ENCODE measurements at places on chromosomes 3 and 15.

GRCh38 chr15:67826717-67827561 is 1.6 kb downstream of the SKOR1 start:
- no peak for DNase-seq

DNA sequence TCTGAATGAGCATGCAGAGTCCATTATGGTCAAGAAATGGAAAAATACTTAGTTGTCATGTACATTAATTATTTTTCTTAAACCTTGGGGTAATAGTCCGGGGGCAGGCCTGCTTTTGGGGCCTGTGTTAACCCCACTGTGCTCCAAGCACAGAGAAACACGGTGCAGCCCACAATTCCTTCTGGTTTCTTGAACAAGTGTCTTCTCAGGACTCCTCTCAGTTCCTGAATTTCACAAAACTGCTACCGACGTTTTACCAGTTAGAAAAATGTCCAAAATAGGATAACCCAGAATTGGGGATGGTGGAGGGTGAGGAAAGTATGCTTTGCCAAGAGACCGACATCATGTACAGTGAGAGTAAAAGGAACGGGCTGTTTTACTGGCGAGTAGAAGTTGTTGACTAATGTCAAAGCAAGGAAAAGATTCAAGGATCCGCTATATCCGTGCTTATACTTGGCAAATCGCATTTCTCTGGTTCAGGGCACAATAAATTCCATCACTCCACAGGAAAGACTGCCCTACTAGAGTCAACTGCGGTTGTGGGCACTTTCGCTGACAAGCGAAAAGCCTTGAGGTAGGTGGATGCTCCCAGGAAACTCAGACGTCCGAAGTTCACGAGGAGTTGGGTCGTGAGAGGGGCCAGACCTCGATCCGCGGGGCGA is 495 bp upstream of the NXPE3 start:
- no peak for DNase-seq

- DNase-seq = no peak
Measured at GRCh38 chr15:39833515-39833981, 50.9 kb upstream of the FSIP1 start.

- no peak for DNase-seq
Measured at GRCh38 chr3:133871368-133872090, 24.2 kb downstream of the RAB6B start.

- no peak for DNase-seq
Measured at GRCh38 chr3:124292329-124292728, 300.4 kb upstream of the ROPN1 start.

DNA sequence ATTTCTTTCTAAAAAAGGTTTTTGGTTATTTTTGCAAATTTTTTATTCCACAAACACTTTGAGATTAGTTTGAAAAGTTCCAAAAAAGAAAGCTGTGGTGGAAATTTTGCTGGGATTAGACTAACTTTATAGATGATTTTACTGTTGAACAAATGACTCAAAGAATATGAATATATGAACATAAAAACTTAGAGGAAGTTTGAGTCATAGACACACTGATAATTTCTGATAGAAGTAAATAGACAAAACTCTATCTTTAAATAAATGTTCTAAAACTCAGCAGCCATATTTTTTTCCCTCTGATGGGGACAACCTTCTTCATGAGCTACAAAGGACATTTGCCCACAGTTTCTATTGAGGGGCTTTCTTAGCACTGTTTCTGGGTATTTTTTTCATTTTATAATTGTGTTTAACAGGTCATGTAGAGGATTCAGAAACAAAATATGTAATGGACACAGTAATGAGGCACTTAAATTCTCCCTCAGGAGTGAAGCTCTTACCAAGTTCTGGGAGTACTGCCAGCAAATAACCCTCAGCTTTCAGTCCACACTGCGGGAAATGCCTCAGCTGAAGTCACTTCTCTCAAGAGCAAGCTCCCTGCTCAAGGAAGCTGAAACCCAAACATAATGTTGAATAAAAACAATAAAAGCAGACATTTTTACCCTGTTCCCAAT is 157.6 kb downstream of the NFKBIZ start:
- no peak for DNase-seq

GRCh38 chr15:83323296-83323711 is 38.8 kb upstream of the BNC1 start:
- no peak for DNase-seq

DNA sequence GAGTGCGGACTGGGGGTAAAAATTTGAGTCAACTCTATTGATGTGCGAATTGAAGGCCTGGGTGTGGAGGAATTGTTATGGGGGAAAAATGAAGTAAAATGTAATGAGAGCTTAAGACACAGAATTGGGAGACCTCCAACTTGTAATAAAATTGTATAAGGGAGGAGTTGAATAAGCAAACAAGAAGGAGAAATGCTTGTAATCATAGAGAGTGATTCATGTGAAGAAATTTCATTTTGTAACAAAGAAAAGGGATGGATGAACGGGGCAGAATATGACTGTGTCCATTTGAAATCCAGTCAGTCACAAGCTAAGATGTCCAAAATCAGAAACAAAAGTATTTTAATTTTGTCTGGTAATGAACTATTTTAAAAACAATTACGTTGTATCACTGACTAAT is 552.3 kb downstream of the NAALADL2 start:
- no peak for DNase-seq

- DNase-seq = no peak
Measured at GRCh38 chr15:36484038-36484778, 95.2 kb upstream of the CDIN1 start.

GRCh38 chr3:196654006-196654734 is 14.7 kb downstream of the NRROS start:
- DNase-seq = no peak

DNA sequence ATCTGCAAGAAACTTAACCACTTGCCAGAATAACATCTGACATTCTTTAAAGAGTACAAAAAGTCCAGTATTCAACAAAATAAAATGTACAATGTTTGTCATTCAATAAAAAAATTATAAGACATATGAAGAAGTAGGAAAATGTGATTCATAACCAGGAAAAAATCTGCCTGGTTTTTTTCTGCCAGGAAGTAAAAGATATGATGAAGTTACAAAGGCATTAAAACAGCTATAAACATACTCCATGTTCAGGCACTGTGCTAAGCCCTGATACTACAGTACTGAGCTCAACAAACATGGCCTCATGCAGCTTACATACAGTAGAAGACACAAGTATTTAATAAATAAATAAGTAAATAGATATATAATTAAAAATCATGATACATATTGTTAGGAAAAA is 178.4 kb upstream of the STT3B start:
- DNase-seq = no peak

DNA sequence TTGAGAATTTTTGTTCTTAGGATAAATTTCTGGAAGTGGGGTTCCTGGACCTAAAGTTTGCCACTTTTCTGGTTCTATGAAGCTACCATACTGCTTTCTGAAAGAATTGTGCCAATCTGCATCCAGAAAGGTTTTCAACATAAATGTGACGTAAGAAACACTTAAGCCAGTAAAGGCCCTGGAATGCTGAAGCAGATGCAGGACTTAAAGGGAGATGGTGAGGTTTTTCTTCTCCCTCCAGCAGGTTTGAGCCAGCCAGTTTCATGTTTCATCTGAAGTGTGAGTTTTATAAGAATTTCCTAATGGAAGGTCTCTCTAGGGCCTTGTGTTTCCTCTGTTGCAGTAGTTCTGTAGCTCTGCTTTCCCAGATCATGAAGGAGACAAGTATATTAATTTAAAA is 33.1 kb downstream of the ZNF592 start:
- DNase-seq = no peak

GRCh38 chr3:114864970-114865369 is 282.1 kb downstream of the ZBTB20 start:
- no peak for DNase-seq

GRCh38 chr3:151871639-151872468 is 1.6 kb upstream of the SUCNR1 start:
- no peak for DNase-seq

GRCh38 chr3:16200411-16200810 is 25.9 kb downstream of the GALNT15 start:
- DNase-seq = no peak

DNA sequence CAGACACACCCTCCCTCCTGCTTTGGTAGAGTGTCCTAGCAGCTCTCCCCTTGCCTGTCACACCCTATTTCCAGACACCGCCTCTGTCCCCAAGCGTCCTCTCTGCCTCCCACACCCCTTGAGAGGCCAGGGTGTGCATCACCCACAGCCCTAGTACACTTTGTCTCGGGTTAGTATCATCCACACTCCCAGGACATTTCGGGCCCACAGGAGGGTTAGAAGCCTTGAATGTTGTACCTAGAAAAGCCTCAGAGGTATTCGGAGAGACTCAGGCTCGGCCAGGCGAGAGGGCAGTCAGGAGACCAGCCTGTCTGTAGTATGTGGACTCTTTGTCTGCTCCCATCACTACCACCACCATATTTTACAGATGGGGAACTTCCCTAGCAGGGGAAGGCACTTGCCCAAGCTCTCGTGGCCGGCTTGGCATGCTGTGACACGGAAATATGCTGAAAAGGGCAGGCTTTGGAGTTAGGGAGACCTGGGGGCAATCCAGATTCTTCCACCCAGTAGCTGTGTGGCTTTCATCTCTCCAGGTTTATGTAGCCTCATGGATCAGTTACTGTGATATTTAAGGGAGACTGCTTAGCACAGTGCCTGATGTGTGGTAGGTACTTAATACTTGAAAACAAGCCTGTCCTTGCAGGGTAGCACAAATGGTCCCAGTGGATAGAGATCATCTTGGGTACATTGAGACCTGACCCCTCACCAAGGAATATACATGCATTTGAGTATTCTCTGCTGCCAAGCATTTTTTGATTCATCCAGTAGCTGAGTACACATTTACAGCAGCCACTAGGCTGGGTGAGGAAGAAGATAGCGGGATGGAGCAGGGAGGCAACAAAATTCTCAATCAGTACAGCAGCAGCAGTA is 1.4 kb downstream of the TMEM43 start:
- no peak for DNase-seq

- DNase-seq = no peak
Measured at GRCh38 chr3:50156549-50157493, 1.7 kb downstream of the SEMA3F start.

- no peak for DNase-seq
Measured at GRCh38 chr3:63251499-63251898, 26.6 kb upstream of the SYNPR start.

DNA sequence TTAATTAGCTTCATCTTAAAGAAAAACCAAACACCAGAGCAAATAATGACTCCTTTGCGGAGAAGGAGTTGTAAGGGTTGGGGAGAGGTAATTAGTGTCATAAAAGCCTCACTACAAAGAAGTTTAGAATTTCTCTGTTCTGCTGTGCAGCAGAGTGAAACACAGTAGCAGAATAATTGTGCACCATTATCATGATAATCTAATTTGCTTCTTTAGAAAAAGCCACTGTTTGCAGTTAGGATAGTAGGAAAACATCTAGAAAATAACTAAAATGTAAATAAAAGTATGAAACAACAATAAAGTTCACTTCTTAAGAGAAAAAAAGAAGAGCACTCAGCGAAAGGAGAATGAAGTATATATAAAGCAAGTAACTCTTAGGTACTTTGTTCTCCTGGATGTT is 5.5 kb downstream of the SHOX2 start:
- DNase-seq = no peak

GRCh38 chr3:147483578-147483977 is 74.4 kb downstream of the ZIC1 start:
- DNase-seq = no peak

GRCh38 chr3:145024700-145025099 is 1053.1 kb downstream of the DIPK2A start:
- DNase-seq = no peak

DNA sequence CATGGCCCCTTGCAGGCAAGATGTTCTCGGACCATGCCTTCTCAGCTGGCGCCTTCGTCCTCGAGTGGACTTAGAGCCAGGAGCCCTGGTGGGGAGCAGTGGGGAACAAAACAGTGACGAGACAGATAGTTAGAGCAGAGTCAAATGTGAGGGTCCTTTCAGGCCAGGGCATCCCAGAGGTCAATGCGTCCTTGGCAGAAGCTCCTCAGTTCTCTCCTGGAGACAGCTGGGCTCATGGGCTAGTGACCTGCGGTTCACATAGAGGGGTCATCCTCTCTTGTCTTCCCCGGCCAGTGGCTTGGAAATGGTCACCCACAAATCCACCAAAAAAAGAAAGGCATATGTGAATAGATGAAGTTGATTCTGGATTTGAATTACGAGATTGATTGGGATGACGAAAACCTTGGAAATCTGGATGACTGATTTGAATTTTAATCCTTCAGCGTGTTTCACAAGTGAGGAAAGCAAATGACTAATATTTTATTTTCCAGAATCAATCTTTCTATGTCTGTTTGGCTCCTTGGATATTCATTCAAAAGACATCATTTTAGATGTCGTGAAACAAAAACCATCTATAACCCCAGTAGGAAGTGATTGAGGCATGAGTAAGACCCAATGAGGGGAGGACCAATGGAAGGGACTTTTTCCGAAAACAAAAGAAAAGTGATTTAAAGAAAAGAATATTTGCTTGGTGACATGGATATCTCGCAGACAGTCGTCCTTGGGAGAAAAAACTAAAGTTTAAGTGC is 84.5 kb downstream of the ASB7 start:
- no peak for DNase-seq

GRCh38 chr3:71195492-71195891 is 388.0 kb downstream of the FOXP1 start:
- DNase-seq = no peak

DNA sequence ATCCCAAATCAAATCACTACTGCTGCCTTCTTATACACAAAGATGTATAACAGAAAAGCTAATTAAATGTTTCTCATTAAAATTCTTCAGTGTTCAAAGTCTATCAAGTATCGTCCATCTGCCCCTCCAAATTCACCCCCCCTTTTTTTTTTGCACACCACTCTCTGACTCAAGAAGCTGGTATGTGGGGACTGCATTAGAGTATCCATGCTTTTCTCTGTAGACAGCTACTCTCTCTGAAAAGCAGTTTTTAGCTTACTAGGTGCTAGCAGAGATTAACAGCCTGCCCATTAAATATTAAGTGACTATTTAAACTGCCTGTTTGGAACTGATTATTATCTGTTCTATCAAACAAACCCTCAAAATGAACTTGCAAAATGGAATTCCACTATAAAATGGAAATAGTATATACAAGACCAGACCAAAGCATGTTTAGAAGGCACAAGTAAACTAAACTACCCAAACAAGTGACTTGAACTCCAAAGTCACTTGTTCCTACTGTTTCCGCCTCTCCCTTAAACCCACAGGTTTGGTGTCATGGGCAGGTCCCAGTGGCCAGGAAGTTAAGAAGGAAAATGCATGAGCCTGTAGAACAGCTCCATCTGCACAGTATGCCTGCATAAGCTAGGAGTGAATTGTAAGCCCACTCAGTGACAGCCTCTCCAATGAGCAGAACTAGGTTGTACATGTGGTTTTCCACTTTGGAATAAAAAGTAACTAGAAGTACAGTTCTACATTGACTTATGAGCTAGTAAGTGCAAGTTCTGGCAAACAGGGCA is 32.5 kb downstream of the GBE1 start:
- DNase-seq = no peak

DNA sequence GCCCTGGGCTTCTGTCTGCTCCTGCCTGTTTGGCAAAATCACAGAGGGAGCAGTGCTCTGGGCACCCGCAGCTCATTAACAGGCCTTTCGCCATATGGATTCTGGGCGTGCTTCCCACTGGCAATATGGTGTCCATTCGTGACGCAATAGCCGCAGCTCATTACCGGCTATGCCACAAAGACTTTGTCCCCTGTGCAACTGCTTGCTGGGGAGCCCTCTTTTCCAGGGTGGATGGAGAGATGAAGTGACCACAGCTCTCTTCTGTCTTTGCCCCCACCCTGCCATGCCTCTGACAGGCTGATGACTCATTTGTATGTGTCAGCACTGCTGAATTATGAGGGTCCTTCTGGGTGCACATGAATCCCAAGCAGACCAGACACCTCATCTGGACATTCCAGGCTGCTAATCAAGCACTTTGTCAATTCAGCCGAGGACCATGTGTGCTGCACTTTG is 214.3 kb upstream of the FEZF2 start:
- DNase-seq = no peak

GRCh38 chr3:43473244-43473643 is 148.6 kb downstream of the ANO10 start:
- DNase-seq = no peak

Data from T-helper 9 cell (primary cell).